ENCODE measurements at places on chromosomes 12 and 14.

GRCh38 chr14:77322951-77323350 lies 2.1 kb downstream of the GSTZ1 start:
- no peak for DNase-seq

DNA sequence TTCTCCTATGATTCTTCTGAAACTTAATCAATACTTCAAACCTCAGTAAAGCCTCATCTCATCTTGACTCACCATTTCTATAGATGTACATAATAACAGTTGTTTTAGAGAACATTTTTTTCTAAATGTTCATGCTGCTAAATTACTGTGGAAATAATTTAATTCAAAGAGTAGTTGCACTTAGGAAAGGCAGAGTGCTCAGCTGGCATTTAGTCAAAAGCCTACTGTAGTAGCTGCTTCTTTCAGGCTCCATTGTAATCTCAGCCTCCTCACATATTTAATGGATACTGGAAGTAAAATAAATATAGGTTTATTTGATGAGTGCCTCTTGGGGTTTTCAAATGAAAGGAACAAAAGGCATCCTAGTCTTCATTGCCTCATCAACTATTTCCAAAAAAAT lies 325.0 kb downstream of the CCER1 start:
- no peak for DNase-seq

- no peak for DNase-seq
These were observed 32.3 kb downstream of the RPS29 start for GRCh38 chr14:49553892-49554291.

DNA sequence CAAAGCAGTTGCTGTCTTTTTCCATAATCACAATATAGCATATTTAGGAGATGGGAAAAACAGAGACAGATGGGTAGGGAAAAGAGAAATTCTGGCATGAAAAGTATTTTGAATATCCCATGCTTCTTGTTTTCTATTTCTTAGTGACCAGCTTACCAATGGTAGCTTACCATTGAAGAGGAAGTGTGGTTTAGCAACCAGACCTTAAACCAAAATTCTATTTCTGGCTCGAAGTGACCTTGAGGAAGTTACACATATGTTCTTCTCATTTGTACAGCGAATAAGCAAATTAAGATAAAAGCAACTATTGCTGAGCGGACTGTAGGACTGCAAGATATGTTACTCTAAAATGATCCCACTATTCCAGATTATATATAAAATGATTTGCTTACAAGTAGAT lies 82.9 kb downstream of the FGD4 start:
- no peak for DNase-seq

GRCh38 chr12:27177706-27178105 lies 66.4 kb upstream of the STK38L start:
- DNase-seq: no peak

GRCh38 chr14:105197211-105197641 lies 16.1 kb upstream of the NUDT14 start:
- no peak for DNase-seq

GRCh38 chr14:64778104-64778754 lies 74.0 kb downstream of the PLEKHG3 start:
- DNase-seq: no peak

GRCh38 chr12:3030821-3031429 lies 46.3 kb upstream of the TSPAN9 start:
- DNase-seq: no peak

GRCh38 chr14:72518809-72519377 lies 375.0 kb downstream of the DPF3 start:
- peak; percentile 45 for DNase-seq

DNA sequence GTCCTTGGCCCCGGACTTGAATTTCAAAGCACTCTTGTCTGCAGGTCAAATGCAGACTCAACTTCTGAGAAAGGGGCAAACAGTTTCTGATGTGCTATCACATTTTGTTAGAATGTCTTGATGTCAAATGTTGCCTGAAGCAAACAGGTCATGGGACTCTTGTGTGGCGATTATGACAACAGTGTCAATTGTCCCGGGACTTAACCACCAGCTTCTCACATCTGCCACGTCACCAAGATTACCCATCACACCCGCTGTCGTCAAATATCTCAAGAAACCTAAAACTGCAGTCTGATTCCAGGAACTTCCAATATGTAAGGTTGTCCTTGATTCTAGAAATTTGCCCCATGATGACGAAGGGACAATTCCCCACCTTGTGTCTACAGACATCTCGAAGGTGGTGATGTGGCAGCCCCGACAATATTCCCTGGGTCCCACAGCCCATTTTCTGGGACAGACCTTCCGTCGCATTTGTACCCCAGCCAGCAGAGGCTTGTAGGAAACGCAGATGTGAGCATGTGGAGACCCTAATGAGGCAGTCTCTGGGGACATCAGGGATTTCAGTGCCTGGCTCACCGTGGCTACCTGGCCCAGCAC lies 21.3 kb downstream of the LRTM2 start:
- no peak for DNase-seq

- peak; percentile 39 for DNase-seq
These were observed 127.9 kb upstream of the TMEM132D start for GRCh38 chr12:130031571-130032189.

DNA sequence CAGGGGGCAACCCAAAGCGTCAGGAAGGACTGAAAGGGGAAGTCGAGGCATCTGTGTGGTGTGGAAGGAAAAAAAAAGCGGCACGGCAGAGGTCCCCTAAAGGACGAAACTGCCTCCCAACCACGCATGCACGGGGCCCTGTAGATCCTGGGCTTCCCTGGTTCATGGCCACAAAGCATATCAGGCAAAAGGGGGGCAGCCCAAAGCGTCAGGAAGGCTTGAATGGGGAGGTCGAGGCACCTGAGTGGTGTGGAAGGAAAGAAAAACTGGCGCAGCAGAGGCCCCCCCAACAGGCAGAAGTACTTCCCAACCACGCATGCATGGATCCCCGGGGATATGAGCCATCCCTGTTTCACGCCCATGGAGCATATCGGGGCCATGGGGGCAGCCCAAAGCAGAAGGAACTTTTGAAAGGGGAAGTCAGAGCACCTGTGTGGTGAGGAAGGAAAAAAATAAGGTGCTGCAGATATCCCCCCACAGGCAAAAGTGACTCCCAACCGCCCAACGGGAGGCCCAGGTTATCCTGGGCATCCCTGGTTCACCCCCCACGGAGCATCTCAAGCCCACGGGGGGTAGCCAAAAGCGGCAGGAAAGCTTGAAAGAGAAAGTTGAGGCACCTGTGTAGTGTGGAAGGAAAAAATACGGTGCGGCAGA lies 581.2 kb downstream of the ALG10 start:
- no peak for DNase-seq

- DNase-seq: no peak
These were observed 22.8 kb upstream of the IGF1 start for GRCh38 chr12:102503056-102503681.

GRCh38 chr12:131499864-131500190 lies 211.1 kb upstream of the SFSWAP start:
- DNase-seq: no peak

DNA sequence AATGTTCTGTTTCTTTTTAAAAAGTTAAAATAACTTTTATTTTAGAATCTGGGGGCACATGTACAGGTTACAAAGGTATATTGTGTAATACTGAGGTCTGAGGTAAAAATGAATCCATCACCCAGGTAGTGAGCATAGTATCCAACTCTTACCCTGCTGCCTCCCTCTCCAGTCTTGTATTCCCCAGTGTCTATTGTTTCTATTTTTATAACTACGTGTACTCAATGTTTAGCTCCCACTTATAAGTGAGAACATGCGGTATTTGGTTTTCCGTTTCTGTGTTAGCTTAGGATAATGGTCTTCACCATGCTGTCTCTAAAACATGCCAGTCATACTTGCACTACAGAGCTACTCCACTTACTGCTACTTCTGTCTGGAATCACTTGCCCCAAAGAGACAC lies 8.4 kb downstream of the FBXO33 start:
- DNase-seq: no peak

DNA sequence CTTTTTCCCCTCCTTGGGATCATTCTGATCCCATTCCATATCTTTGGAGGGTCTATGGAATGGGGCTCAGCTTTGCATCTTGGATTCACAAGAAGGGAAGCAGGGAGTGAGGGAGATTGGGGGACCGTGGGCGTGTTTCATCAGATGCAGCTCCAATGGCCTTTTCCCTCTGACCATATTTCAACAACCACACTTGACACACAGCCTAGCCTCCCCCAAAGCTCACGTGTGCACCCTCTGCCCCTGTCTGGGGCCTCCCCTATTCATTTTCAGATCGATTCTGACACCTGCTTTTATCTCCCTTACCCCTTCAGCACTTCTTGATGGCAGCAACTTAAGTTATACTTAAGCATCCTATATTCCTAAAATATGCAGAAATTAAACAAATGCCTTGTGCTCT lies 126.6 kb downstream of the CHST11 start:
- DNase-seq: no peak

- no peak for DNase-seq
These were observed 1.0 kb downstream of the FAIM2 start for GRCh38 chr12:49902399-49903350.

DNA sequence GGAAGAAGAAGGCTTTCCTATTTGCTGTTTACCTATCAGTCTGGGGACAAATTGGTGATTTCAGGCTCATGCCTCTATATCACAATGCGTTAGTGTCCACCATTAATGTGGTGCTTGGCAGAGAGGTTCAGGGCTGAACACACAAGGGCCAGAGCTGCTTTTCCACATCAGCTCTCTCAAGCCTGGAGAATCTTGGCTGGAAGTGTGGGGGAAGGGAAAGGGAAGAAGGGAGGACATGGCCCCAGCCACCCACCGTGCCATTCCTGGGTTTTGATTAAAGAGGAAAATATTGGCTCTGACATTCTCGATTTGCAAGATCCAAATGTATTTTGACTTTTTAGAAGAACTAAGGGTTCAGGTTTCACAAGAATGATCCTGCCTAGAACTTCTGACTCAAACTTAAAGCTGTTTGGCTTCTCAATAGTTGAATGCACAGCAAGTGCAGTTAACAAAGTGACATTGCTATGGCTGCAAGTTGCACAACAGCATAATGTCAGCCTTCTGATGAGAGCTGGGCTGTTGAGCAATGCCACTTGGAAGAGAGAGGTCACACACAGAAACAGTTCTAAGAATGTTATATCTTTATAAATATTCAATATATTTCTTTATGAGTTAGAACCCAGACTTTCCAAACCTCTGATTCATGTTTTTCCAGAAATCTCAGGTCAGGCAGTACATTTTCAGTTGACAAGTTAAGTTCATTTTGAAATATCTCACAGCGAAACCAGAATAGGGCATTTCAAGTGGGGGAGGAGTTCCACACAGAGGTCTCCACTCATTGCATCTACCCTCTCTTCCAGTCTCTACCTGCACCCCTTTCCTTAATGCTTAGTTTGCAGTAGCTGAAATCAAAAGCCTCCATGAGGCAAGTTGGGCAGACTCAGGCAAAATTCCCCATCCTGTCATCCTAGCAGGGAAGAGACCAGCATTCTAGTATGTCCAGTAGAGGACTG lies 25.3 kb downstream of the IGF1 start:
- no peak for DNase-seq

DNA sequence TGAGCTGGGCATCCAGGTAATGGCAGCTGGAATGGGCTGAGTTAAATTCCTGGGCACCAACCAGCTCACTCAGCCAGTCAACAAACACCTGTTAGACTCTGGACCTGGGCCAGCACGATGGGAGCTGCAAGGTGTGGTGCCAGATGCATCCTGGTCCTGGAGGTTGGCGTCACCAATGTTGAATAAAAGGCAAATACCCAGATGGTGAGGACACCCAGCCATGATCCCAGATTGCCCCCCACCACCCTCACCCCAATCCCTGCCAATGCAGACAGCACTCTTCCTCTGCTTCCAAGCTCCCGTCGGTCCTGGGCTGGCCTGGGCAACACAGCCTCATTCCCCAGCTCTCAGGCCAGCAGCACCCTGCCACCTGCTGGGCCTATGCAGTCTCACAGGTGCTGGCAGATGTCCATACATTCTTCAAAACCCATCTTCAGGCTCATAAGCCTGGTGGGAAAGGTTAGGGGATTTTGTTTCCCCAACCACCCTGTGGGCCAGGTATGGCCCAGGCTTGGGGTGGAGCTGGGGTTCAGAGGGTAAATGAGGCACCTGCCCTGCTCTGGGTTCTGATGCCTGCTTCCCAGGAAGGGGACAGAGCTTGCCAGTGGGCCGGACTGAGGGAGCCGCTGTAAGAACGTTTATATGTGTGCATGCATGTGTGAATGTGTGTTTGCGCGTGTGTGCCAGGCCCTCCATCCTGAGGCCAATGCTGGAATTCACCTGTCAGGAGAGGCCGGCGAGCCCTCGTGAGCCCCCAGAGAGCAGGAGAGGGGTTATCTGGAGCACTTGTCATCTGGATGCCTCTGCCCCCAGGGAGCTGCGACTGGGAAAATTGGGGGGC lies 58.0 kb downstream of the LGMN start:
- DNase-seq: no peak

- no peak for DNase-seq
These were observed 30.4 kb upstream of the DACT1 start for GRCh38 chr14:58607131-58607951.

DNA sequence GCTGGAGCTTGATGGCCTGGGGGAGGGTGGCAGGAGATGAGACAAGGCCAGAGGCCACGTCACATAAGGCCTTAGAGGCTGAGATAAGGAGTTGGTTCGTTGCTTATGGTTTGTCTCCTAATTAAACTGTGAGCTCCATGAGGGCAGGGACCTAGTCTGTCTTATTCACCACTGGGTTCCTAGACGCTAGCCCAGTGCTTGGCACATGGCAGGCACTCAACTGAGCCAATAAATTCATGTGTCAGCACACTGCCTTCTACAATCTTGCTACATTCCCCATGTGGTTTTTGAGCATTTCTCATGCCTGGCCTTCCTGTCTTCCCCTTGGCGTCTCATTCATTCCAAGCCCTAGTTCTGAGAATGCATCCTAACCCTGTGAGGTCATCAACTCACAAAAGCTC lies 92.5 kb upstream of the MED13L start:
- DNase-seq: no peak

- no peak for DNase-seq
These were observed 37.8 kb downstream of the PAH start for GRCh38 chr12:102879144-102879763.

DNA sequence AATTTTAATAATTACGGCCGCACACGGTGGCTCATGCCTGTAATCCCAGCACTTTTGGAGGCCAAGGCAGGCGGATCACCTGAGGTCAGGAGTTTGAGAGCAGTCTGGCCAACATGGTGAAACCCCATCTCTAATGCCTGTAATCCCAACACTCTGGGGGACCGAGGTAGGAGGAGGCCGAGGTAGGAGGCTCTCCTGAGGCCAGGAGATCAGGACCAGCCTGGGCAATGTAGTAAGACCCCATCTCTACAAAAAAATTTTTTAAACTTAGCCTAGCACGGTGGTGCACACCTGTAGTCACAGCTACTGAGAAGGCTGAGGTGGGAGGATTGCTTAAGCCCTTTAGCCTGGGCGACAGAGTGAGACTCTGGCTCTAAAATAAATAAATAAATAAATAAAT lies 5.6 kb upstream of the CFAP73 start:
- DNase-seq: no peak
